ENCODE measurements at places on chromosomes 3 and 15.

- DNase-seq, result no peak
These were observed 47.6 kb downstream of the ZBTB38 start for GRCh38 chr3:141415953-141416352.

DNA sequence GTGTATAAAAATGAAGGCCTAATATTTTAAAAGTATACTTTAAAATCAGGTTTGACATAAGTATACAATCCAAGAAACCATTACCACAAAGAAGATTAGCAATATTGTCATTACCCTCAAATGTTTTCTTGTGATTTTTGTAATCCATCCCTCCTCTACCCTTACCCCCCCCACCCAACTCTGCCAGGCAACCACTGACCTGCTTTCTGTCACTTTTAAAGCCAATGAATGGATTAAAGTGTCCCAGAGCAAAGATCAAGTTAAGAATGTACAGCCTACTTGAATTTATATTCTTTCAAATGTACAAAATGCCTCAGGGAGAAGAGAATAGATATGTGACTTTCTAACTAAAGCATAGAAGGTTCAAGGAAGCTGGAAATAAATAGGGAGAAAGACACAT, 1038.8 kb upstream of the GBE1 start:
- DNase-seq, result no peak

DNA sequence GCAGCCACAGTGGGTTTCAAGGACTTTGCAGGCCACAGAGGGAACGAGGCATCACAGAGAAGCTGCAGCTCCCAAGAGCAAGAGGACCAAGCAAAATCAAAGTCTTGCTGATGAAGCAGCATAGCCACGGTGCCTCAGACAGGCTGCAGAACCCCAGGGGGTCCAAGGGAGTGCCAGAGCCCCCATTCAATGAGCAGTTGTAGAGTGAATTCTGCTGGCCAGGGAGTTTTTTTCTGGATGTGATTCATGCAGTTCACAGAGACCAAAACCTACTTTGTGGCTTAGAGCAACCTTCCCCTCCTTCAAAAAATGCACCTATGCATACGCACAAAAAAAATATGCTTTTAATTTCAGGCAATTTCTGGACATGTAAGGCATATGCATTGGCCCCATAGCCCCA, 409.0 kb downstream of the VPS13C start:
- DNase-seq, result no peak

DNA sequence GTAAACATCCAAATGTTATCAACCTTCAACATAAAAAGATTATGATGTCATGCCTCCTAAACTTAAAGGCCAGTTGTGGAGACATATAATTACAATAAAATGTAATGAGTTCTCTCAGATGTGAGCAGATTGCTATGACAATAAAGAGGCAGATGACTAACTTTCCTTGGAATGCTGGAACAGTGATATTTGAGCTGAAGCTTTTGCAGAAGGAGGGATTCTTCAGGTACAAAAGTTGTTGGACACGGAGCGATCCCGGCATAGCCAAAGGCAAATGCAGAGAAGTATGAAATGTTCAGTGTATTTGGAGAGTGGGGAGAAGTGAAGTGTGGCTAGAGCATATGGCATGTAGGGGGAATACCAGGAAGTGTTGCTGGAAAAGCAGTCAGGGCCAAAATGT, 520.1 kb downstream of the FGF12 start:
- DNase-seq, result no peak

DNA sequence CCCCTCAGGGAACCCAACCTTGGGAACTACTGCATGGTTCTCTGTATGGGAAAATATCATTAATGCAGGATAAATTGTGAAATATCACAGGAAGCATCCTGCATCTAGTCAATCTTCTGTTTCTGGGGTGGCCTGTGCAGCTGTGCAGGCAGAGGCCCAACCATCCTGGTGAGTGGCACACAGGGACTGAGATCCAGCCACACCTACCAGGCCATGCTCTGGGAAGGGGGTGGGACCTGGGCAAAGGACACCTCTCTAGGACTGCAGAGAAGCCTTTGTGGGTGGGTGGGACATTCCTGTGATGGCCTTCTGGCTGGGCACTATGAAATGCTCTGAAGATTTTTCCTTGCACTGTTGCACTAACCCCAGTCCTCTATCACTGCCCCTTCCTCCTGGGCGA, 26.8 kb downstream of the CCRL2 start:
- DNase-seq, result no peak

- no peak for DNase-seq
These were observed 8.0 kb downstream of the CEP152 start for GRCh38 chr15:48802867-48803266.

- no peak for DNase-seq
These were observed 16.9 kb downstream of the CEP19 start for GRCh38 chr3:196694941-196695848.

DNA sequence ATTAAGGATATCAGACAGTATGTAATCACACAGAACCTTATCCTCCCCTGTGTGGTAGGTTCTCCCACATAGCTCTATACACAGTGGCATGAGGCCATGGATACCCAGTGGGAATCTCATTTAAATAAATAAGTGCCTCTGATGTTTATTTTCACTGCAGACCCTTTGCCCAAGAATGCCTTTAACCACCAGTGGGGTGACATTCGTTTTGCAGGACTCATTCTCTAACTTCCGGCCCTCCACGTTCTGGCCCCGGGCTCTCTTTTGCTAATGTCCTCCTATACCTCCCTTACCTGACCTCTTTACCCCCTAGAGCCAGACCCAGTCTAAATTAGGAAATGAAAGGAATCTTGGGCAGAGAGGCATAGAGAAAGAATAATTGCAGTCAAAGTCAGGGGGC, 8.3 kb downstream of the CCDC80 start:
- no peak for DNase-seq

DNA sequence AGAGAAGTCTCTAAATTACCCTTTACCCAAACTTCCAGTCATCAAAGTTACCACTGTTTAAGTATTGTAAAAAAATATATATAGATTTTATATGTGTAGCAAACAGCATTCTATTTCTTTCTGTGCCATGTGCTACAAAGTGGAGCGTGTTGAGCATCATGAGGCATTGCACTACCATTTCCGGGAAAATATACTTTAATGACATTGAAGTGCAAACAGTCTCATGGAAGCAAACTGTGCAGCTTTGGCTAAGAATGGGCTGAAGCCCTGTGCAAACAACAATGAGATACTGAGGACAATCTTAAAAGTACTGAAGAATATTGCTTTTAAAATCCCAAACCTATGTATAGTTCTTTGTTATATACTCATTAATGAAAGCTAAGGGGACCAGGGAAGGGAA, 6.5 kb upstream of the RPL22L1 start:
- no peak for DNase-seq

GRCh38 chr3:133208184-133208583, 170.0 kb downstream of the TMEM108 start:
- DNase-seq, result no peak

DNA sequence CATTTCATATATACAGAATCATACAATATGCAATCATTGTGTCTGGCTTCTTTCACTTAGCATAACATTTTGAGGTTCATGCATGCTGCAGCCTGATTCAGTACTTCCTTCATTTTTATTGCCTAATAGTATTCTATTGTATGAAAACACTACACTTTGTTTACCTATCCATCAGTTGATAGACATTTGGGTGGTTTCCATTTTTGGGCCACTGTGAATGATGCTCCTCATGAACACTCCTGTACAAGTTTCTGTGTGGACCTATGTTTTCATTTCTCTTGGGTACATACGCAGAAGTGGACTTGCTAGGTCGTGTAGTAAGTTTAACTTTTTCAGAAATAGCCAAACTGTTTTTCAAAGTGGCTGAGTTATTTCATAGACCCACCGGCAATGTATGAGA, 18.8 kb downstream of the TNIK start:
- DNase-seq, result no peak

- DNase-seq, result peak; percentile 69
These were observed 123.4 kb upstream of the MEF2A start for GRCh38 chr15:99442252-99442897.

- no peak for DNase-seq
These were observed 52.6 kb downstream of the RFTN1 start for GRCh38 chr3:16460886-16461285.

DNA sequence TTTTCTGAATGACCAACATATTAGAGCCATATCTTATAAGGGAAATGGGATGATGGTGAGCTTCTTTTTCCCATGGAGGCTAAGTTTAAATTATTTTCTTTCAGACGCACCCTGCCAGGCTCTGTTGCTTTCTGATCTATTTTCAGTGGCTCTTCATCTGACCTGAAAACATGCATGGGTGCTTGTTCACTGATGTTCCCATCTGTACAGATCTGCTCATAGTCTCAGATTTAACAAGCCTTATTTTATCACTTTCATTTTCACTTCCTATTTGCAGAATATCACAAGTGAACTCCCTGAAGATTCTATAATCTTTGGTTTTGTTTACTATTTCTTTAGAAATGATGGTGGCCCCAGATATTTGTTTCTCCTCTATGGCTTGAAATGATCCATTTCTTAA, 31.1 kb upstream of the SUCLG2 start:
- no peak for DNase-seq

GRCh38 chr15:75641603-75642002, 1.6 kb upstream of the IMP3 start:
- no peak for DNase-seq
